NCI-H226 (cell line): ENCODE measurements at places on chromosomes 5 and 9.

DNA sequence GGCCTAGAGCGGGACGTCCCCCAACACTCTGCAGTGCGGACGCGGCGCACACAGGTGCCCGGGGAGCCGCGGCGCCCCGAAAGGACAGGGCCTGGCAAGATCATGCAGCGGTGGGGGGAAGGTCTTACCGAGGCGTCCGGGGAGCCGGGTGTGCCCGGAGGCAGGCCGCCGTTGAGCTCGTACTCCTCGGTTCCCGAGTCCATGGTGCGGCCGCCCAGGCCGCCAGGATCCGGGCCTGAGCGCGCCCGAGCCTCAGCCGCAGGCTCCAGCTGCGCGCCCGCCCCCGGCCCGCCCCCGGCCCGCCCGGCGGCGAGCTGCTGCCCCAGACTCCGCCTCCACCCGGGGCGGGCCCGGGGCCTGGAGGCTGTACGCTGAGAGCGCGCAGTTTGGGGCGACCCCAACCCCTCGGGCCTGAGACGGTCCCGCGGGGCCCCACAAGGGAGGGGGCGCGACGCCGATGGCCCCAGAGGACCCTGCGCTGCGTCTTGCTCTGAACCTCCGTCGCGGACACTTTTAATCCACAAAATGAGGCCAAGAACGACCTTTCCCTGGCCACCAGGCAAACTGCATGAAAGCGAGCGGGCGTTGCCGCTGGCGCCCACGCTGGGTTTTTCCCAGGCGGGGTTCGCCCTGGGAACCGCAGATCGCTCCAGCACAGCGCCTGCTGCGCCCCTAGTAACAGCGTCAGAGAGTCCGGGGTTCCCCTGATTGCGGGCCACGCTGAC is at the start of gene NINJ1:
Gene NINJ1 (minus strand): TSS at position 237 of the 725 bp plus-strand sequence. CDS start 34 bp downstream, at position 203.
- DNase-seq, result peak; percentile 74

- no peak for DNase-seq
Measured at GRCh38 chr9:124442379-124442778, 7.9 kb upstream of the ADGRD2 start.

GRCh38 chr5:153661897-153662296 is 171.4 kb downstream of the GRIA1 start:
- DNase-seq, result no peak

- no peak for DNase-seq
Measured at GRCh38 chr5:159913501-159913900, 2.8 kb upstream of the ADRA1B start.

- DNase-seq, result no peak
Measured at GRCh38 chr9:83646500-83647239, 23.7 kb downstream of the IDNK start.

GRCh38 chr5:111143910-111144309 is 51.8 kb downstream of the WDR36 start:
- DNase-seq, result peak; percentile 100

DNA sequence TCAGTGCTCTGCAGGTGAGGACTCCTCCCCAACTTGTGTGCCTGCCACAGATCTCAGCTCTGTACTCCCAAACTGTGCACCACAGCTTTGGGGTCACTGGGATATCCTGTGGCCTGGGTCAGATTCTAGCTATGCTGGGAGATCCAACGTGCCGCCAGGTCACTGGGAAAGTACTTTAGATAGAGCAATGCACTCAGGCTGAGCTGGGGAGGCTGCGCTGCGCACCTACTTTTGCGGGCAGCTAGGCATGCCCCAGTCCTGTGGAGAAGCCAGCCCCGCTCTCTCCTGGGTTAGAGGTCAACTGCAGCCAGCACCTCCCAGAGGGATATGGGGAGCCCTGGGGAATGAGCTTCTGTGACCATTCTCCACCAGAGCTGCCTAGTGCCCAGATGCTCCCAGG is 552.1 kb upstream of the CDH9 start:
- no peak for DNase-seq

GRCh38 chr5:93904917-93905316 is 163.5 kb upstream of the POU5F2 start:
- DNase-seq, result no peak

GRCh38 chr9:78982849-78983248 is 588.9 kb upstream of the TLE4 start:
- DNase-seq, result peak; percentile 87

DNA sequence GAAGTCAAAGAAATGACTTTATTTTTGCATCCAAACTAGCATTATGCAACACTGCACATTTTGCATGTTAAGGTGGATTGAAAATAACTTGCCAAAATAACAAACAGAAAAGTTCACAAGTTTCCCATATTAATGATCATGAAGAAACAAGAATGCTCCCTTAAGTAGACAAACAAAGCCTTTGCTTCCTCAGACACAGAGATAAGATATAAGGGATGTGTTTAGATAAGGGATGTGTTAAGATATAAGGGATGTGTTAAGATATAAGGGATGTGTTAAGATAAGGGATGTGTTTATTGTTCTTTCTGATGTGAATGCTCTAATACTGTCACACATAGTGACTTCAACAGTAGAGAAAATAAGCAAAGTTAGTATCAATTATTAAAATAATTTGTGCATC is 174.8 kb downstream of the GABRG2 start:
- no peak for DNase-seq

- peak; percentile 57 for DNase-seq
Measured at GRCh38 chr9:137316012-137316981, 14.2 kb upstream of the NRARP start.

GRCh38 chr9:16304301-16304700 is 566.2 kb downstream of the BNC2 start:
- no peak for DNase-seq

- no peak for DNase-seq
Measured at GRCh38 chr9:69548681-69549080, 123.5 kb downstream of the APBA1 start.

DNA sequence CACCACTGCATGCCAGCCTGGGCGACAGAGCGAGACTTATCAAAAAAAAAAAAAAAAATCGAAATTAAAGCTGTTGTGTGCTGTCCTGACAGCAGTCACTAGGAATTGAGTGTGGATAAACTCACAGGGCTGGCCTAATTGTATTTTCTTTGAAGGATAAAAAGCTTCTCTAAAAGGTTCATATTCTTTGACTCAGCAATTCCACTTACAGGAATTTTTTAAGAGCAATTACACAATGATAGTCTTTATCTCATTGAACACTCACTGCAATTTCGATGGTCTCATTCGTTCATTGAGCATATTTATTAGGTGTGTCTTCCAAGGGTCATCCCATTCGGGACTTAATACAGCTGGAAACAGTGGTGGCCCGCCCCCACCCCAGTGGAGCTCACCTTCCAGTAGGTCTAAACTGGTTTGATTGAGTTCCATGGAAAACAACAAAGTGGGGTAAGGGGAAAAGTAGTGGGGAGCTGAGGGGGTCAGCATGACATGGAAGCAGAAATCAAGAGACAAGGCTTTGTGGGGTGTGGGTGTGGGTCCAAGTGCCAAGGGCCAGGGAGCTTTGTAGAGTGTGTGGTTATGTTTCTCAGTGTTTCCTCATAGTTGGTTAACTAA is 6.7 kb downstream of the CDK9 start:
- DNase-seq, result no peak

GRCh38 chr5:126348855-126349635 is 74.2 kb upstream of the GRAMD2B start:
- DNase-seq, result peak; percentile 35

DNA sequence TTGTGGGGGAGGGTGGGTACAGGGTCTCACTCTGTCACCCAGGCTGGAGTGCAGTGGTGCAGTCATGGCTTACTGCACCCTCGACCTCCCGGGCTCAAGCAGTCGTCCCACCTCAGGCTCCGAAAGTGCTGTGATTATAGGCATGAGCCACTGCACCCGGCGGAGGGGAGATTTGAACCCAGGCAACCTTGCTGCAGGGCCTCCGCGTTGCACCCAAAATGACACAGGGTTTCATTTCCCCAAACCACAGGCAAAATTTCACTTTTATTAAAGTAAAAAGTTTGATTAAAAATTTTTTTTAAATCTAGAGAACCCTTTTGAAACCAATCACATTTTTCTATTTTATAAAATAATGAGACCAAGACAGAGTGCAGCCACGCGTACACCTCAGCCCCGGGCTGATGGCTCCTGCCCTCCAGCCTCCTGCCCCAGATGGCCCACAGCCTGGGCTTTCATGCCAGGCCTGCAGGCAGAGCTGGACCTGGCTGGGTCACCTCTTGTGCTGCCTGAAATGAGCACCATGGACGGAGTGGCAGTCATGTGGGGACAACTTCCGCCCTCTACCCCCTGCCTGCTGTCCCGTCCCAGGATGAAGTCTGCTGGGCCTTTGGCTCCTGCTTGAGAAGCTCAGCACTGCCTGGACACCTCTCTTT is 30.5 kb downstream of the USP20 start:
- no peak for DNase-seq

GRCh38 chr5:109318455-109319108 is 91.2 kb downstream of the PJA2 start:
- no peak for DNase-seq

GRCh38 chr9:85994191-85994590 is 53.2 kb downstream of the NAA35 start:
- DNase-seq, result no peak

DNA sequence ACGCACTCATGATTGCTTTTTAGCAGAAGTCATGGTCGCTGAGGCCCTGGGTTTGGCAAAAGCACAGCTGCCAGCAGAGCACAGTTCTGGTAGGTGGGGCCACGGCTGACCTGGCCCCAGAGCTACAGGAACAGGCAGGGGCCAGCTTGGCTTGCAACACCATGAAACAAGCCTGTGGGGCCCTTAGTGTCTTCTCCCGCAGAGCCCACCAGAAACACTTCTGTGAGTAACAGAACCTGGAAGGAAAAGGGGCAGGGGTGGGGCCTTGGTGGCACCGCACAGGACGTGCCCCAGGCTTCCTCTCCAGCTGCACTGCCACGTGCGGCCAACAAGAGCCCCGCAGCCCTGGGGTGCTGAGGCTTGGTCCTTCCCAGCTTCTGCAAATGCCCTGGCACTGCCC is 4.8 kb downstream of the ASB6 start:
- no peak for DNase-seq

DNA sequence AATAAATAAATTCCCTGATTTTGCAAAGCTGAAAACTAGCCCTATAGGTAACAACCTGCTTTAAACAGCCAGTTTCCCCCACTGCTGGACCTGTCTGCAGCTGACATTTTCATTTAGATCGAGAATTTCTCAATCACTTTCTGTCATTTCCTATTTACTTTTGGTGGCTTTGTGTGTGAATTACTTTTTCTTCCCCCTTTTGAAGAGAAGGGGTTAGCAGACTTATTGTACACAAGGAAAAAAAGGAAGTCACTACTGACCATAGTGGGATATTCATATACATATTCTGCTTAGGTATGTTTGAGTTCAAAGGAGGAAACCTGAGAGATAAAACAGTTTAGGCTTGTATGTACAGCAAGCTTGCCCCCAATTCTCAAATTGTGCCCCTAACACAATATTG is 27.0 kb upstream of the IFNB1 start:
- no peak for DNase-seq

DNA sequence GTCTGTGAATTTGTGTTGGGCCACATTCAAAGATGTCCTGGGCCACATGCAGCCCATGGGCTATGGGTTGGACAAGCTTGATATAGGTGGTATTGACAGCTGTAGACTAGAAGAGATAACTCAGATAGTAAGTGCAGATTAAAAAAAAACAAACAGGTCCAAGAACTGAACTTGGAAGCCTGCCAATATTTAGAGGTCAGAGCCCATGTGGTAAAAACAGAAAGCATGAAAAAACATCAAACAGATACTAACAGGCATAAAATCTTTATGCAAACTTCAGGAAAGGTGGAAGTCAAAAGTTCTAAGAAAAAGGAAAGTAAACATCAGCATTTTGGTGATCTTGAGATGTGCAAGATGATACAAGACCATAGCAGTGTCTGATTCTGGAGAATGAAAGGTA is 155.1 kb upstream of the NR4A3 start:
- no peak for DNase-seq

DNA sequence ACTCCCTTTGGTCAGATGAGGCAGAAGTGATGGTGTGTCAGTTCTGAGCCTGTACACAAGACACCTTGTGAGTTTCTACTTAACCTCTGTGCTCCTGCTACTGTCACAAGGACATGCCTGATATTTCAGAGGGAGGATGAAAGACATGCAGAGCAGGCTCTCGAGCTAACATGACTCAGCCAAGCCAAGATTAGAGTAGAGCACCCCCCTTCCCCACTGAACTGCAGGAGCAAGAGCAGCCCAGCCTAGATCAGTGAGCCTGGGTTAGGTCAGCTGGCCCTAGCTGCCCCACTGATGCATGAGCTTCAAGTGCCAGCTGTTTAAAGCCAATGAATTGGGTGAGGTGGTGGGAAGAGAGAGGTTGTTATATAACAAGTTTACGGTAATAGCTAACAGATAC is 36.7 kb downstream of the BRINP1 start:
- no peak for DNase-seq

GRCh38 chr9:134234001-134234660 is 69.8 kb upstream of the RNU6ATAC start:
- no peak for DNase-seq

DNA sequence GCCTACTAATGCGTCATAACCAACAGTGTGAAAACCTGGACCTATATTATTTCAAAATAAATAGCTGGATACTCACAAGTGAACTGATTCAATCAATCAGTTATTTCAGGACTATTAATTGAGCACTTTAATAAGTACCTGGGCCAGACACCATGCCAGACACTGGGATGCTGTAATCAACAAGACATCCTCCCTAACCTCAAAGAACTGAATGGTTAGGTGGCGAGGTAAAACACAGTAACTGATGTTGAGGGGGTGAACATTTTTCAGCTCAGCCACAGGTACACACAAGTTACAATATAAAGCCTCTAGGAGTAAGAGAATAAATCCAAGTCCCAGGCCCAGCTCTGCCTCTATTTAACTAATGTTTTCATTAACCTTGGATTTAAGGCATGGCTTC is 24.0 kb downstream of the CDH6 start:
- DNase-seq, result no peak

- no peak for DNase-seq
Measured at GRCh38 chr5:43193894-43194265, 1.9 kb downstream of the NIM1K start.

DNA sequence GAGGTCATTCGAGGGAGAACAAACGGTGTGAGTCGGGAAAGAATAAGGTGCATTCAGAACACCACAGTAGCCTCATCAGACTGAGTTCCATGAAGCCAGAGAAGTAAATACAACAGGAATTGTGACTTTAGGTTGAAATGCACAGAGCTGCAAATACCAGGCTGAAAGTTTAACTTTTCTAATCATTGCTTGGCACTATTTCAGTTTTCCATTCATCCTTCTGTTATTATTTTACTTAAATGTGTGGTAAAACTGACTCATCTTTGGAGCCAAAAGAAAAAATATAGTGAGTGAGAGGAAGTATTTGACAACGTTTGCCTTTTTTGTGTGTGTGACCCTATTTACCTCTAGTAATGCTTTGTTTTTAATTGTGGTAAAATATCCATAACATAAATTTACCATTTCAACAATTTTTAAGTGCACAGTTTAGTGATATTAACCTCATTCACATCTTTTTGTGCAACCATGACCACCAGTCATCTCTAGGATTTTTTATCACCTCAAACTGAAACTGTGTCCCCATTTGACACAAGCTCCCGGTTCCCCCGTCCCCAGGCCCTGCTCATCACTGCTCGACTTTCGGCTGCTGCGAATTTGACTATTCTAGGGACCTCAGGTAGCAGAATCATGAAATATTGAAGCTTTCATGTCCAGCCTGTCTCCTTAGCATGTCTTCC is 166.8 kb downstream of the HSD17B3 start:
- DNase-seq, result no peak

- no peak for DNase-seq
Measured at GRCh38 chr9:38771593-38771992, 51.7 kb upstream of the FAM240B start.

GRCh38 chr5:66339896-66340295 is 195.8 kb downstream of the SREK1 start:
- DNase-seq, result no peak
